CD4-positive, alpha-beta T cell treated with Interferon gamma for 1 hour (primary cell): ENCODE measurements at places on chromosomes 5 and 9.

GRCh38 chr5:31671339-31671741, 32.4 kb downstream of the PDZD2 start:
- DNase-seq, result no peak

GRCh38 chr5:173823274-173823644, 64.9 kb upstream of the CPEB4 start:
- DNase-seq, result no peak

GRCh38 chr5:133338504-133339355, 273.6 kb downstream of the FSTL4 start:
- DNase-seq, result no peak

DNA sequence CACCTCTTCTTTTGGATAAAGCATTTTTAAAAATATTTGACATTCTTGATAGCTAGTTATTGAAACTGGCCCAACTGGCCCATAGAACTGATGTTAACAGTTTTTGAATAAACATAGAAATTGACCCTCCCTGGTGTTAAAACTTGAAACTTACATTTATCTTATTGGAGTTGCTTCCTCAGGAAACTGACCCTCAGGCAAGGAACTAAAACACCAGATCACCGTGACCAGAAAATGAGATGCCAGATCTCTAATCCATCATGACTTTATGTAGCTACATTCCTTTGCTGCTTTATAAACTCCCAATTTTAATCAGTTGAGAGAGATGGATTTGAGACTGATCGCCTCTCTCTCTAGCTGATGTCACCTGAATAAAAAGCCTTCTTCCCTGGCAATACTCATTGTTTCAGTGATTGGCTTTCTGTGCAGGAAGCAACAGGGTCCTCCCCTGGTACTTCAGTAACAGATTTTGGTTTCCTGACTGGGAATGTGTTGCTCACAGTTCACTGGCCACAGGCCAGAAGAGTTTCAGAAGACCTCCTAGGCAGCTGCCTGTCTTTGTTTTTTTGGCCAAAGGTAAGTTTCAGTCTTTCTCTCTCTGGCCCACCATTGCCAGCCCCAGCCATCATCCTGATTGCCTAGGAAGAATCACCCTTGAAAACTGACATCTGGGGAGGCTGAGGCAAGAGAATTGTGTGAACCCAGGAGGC, 212.4 kb downstream of the DTWD2 start:
- DNase-seq, result no peak

DNA sequence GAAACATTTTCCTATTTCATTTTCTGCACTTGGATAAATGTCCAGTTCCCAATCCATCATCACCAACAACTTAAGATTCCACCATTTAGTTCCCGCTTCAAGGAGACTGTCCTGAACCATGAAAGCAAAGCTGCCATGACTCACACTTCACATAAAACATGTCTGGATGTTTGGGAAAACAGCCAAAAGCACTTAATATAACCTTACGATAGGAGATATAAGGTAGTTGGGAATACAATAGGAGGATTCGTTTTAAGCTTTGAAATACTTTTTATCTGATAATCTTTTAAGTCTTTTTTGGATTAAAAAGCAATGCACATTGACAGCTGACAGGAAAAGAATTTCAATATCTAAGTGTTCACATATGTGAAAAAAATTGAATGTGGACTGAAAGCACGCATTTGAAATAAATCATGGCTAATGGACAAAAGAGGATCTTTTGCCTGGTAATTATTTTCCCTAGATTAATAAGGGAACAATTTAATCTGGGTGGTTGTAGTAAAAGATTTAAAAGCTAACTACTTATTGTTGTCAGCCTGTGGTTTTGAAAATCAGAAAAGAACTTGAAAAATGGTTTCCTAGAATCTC, 17.3 kb upstream of the TGFBI start:
- DNase-seq, result no peak
